ENCODE measurements at places on chromosomes 16 and 17.

GRCh38 chr16:58628845-58629732 lies 537 bp downstream of the CNOT1 start:
- peak; percentile 48 for DNase-seq

DNA sequence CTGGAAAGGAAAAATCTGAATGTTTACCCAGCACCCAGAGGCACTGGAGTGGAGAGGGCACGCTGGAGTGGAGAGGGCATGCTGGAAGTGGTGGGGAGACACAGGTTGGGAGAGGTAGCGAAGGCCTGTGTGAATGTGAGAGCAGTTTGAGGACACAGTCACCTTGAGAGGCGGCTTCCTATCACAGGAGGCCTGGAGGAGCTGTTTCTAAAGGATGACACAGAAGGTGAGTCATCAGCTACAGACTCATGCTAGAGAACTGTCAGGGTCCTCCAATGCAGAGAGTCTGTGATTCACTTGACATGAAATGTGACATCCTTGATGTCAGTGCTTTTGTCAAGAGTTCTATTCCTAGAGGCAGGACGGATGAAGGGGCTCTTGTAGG lies 13.8 kb downstream of the CTRL start:
- DNase-seq = peak; percentile 85

DNA sequence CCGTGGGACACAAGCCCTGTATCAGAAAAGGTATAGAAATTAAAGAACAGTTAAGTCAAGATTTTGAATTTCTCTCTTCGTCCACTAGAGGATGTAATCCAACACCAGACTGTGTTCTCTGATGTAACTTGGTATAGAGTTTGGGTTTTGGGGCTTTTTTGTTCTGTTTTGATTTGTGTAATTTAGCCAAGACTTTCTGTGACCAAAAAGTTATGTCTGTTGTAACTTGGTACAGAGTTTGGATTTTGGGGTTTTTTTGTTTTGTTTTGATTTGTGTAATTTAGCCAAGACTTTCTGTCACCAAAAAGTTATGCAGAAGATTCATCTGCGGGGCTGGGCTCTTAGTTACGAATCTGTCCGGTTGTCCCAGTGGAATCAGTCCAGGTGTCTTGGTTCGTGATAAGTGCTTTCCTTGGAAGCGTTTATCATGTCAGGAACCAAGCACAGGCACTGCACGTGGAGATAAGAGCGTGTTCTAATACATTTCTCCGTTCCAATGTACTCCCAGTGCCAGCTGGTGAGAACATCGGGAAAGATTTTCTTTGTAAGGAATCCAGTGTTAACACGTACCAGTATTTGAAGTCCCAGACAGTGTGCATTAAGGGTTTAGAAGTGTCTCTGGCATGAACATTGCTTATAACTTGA lies 44.1 kb upstream of the SEC14L1 start:
- DNase-seq = peak; percentile 43

DNA sequence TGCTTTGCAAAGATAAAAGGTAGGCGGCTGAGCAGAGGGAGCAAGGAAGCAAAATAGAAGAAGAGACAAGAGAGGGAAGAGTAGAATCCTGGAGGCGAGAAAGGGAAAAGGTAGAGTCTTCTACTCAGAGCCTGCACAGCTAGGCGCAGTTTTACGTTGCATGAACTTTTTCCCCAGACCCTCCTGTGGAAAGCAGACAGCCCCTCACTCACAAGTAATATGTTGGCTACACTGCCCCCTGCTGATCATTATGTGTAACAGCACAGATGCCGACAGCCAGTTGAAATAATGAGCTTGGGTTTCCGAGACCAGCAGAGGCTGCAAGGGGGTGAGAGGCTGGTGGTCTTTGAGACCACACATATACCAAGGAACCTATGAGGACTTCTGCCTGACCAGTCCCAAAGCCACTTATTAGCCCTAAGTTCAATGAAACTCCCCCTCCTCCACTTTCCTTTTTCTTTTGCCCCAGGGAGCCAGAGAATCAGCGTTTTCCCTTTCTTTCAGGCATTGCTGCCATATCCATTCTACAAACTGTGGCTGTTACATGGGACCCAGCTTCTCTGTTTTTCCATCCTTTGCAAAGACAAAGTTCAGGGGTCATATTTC lies 22.5 kb upstream of the CMTR2 start:
- DNase-seq = peak; percentile 41

- DNase-seq = no peak
These were observed 26.7 kb downstream of the FA2H start for GRCh38 chr16:74747716-74748615.

GRCh38 chr16:1825864-1826690 lies 548 bp downstream of the HAGH start:
- DNase-seq = peak; percentile 78

GRCh38 chr17:73833775-73834488 lies 189.7 kb upstream of the SDK2 start:
- DNase-seq = peak; percentile 16

- no peak for DNase-seq
These were observed 27.5 kb downstream of the TMEM238L start for GRCh38 chr17:10776381-10776780.

GRCh38 chr16:15988268-15989013 lies 39.0 kb downstream of the ABCC1 start:
- DNase-seq = no peak

DNA sequence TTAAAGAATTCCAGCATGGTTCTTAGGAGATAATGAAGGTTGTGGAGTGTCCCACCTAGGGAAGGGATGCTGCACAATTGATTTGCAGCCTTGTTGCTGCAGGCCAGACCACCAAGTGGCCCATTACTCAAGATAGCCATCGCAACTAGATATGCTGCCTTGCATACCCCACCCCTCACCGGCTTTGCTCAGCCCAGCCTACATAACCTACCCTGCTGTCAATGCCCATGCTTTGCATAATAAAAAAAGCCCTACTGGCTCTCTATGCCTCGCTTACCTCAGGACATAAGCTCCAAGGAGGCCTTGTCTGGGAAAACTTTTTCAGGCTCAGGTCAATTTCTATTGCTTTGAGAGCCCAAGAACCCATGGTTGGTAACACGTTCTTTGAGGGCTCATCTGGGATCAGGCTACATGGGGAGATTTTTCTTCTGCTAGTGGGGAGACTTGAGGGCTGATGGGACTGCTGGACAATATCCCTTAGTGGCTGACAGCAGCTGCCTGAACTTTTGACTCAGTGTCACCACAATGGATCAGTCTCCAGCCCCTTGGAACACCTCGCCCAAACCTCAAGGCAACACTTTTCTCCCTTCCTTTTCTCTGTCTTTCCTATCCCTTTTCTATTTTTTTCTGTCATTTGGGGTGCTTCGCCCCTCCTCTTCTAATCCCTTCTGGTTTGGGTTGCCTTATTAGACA lies 38.3 kb downstream of the SCPEP1 start:
- no peak for DNase-seq

GRCh38 chr16:54040480-54040879 lies 246.1 kb downstream of the IRX3 start:
- no peak for DNase-seq

- DNase-seq = no peak
These were observed 313.3 kb upstream of the HSBP1 start for GRCh38 chr16:83494459-83494858.

GRCh38 chr17:67441052-67441895 lies 64.2 kb downstream of the PITPNC1 start:
- peak; percentile 47 for DNase-seq

- no peak for DNase-seq
These were observed 4.1 kb downstream of the IL4R start for GRCh38 chr16:27317738-27318391.

GRCh38 chr16:89842471-89843408 lies 14.5 kb downstream of the SPIRE2 start:
- peak; percentile 80 for DNase-seq

DNA sequence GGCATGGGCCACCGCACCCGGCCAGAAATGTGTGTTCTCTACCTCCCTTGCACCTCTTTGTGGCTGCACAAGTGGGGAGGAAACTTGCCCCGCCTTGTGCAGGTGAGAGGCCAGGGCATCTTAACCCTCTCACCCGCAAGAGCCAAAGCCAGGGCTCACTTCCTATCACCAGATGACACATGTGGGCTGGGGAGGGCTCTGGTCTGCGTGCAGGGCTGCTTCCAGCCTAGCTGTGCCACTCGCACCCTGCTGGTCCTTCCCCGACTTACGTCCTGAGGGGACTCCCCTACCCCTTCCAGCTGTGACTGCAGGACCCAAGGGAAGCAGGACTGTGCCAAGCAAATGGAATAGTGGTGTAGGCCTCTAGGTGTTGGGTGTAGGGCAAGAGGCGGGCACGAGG lies 6.9 kb downstream of the MIEF2 start:
- DNase-seq = no peak

DNA sequence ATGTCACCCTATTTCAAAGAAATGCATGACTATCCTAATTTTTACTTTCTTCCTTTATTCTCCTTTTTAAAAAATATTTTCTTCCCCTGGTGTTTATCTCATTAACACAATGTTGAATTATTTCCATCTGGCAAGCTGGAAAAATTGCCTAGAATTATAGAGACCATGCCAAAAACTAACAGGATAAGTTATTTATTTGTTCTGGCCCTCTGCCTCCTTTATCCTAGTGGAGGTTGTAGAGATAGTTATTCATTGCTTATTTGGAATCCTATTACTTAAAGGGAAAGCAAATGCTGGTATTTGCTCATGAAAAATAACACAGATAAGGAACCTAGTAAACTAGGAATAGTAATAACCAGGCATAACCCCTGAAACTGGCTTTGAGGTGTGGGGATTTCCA lies 684.9 kb upstream of the KIF2B start:
- DNase-seq = no peak

GRCh38 chr16:20114356-20114755 lies 40.7 kb upstream of the GPR139 start:
- peak; percentile 94 for DNase-seq

DNA sequence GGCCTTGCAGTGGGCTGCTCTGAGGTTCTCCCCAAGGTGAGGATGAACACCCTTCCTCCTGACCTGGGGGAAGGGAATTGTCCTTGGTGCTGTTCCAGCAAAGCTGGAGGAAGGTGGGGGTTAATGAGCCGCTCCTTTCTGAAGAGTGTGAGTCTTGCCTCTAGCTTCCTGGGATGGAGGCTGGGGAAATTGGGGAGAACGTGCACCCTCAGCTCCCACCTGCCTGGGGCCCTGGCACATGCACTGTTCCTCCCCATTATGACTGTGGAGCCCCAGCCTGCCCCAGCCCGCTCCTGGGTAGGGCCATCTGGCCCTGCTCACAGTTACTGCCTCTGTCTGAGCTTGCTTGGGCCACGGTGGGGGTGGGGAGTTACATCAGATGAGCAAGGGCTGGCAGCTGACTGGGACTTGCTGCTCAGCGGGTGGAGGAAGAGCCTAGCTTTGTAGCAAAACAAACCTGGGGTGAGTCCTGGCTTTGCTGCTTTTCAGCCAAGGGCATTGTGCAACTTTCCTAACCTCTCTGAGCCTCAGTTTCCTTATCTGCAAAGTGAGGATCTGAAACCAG lies 11.1 kb downstream of the TNS4 start:
- peak; percentile 51 for DNase-seq

GRCh38 chr16:84604477-84605013 lies 13.3 kb downstream of the COTL1 start:
- peak; percentile 56 for DNase-seq

GRCh38 chr17:79606487-79607281 lies 4.2 kb downstream of the RBFOX3 start:
- no peak for DNase-seq

GRCh38 chr17:80429356-80430275 lies 14.6 kb downstream of the ENDOV start:
- DNase-seq = no peak

DNA sequence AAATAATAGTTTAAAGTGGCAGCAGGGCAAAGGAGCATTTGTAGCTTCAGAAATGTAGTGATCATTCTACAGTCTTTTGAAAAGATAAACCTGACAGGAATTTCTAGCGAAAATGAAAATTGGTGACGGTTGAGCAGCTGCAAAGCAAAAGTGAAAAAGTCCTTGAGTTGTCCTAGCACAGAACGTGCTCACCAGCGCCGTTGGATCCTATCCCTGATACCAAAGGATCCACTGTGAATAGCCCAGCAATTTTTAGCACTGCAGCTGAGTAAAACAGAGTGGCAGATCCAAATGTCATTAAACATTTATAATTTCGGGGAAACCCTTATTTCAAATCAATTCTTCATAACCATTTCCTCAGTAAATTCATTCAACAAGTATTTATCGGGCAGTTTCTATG lies 453.8 kb upstream of the HSBP1 start:
- DNase-seq = no peak

- no peak for DNase-seq
These were observed 104.3 kb downstream of the PRKCB start for GRCh38 chr16:23940111-23940510.

DNA sequence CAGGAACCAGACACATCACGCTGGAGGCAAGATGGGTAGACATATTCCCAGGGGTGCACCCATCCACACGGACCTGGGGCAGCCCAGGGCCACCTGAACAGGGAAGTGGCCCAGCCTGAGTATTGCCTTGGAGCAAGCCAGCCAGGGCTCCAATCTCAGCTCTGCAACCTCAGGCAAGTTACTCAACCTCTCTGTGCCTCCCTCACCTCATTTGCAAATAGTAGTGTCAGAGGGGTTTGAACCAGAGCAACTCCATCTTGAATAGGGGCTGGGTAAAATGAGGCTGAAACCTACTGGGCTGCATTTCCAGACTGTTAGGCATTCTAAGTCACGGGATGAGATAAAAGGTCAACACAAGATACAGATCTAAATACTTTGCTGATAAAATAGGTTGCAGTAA lies 35.1 kb upstream of the SNN start:
- no peak for DNase-seq

- peak; percentile 75 for DNase-seq
These were observed at the start of gene UNKL for GRCh38 chr16:1414532-1415260. TSS of gene UNKL (minus strand) at chr16:1414704. CDS start at chr16:1414691, 13 bp downstream.

DNA sequence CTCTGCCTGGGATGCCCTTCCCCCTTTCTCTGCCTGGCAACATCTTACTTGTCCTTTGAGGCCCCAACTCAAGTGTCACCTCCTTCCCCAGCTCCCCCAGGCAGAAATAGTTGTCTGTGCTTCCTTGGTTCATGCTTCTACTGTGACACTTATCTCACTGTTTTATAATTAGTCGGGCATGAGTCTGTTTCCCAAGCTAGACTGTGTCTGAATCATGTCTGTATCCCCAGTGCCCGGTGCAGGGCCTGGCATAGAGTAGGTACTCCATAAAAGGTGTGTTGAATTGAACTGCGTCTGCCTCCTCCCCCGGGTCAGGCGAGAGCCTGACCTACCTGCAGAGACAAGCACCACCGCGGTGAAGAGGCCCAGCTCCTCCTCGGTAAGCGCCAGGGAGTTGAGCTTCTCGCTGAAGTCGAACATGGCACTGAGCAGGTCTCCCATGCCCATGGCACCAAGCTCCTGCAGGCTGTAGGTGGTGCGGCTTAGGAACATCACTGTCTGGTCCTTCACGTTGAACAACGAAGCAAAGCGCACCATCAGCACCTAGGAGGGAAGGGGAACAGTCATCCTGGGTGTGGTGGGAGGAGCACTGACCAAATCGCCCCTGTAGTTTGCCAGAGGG lies 6.7 kb downstream of the NR1D1 start:
- no peak for DNase-seq

All from ACHN (cell line).